ENCODE measurements at places on chromosomes 2 and 18.

DNA sequence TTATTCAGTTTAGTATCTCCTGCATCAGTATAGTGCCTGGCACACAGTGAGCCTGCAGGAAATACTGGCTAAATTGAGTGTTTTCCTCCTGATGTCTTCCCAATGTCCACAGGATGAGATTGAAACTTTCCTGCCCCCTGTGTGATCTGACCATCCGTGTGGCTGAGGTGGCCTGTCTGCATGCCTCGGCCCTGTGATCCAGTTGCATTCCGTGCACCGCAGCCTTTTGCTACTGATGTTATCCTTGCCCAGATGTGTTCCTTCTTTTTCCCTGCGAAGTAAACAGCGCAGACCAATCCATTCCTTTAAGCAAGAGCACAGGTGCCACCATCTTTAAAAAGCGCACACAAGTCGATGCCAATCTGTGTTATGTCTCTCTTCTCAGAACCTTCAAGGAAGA, 462.6 kb downstream of the PTPRM start:
- no peak for DNase-seq

DNA sequence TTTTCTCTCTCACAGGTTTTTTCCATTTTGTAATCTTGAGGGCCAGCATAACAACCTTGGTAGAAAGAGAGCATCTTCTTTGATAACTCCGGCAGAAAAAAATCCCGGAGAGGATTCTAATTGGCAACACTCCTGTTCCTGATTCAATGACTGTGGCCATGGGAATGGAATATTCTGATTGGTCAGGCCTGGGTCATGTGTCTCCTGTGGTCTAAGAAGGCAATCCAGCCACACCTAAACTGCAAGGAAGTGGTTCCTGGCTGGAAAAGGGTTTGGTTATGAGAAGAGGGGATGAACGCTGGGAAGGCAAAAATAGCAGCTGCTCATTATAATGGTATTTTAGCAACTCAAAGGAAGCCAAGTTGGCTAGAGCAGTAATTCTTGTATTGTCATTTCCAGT, 24.8 kb upstream of the ZNF638 start:
- DNase-seq, result no peak

- DNase-seq, result no peak
Measured at GRCh38 chr2:54657664-54658083, 65.8 kb upstream of the EML6 start.

DNA sequence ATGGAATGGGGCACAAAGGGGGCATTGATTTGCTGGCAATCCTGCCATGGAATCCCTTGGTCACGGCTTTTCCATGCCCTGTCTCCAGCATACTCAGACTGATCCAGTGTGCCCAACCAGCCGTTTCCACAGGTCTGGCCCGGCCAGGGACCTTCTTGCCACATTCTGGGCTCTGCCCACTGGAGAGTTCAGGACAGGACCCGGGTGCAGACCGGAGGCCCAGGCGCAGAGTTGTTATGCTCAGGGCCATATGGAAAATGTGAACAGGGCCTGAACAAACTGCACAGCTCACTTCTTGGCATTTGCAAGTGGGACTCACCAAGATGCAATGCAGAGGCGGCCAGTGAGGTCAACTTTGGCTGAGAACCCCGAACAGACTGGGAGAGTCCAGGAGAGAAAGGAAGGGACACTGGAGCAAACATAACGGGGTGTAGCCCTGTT, 15.6 kb upstream of the ASAP2 start:
- no peak for DNase-seq

GRCh38 chr18:55579501-55580270, 8.3 kb downstream of the TCF4 start:
- no peak for DNase-seq

GRCh38 chr18:47263430-47264307, 12.2 kb upstream of the SKOR2 start:
- DNase-seq, result no peak

DNA sequence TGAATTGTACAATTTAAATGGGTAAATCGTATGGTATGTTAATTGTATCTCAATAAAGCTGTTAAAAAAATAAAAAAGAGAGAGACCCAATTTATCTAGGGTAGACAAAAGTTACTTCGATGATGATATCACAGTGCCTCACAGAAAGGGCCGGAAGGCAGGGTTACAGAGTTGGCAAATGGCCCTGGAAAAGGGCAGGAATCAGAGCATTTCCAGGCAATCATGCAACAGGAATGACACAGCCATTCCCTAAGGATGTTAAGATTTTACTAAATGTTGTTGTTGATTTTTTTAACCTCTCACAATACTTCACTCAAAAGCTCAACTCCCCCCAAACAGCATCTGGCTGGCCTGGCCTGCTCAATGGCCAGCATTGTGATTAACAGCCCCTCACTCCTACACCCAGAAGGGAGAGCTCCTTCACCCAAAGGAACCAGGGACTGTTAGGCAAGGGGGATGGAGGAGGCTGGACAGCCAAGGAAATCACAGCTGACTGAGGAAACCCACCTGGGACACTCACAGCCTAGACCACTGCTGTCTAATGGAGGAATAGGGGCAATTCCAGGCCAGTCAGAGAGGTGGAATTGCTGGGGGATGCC, 7.7 kb upstream of the SP100 start:
- no peak for DNase-seq

GRCh38 chr18:3595369-3596273, 145.6 kb downstream of the TGIF1 start:
- DNase-seq, result no peak

- DNase-seq, result no peak
Measured at GRCh38 chr2:122805346-122805745, 1049.9 kb downstream of the TSN start.

DNA sequence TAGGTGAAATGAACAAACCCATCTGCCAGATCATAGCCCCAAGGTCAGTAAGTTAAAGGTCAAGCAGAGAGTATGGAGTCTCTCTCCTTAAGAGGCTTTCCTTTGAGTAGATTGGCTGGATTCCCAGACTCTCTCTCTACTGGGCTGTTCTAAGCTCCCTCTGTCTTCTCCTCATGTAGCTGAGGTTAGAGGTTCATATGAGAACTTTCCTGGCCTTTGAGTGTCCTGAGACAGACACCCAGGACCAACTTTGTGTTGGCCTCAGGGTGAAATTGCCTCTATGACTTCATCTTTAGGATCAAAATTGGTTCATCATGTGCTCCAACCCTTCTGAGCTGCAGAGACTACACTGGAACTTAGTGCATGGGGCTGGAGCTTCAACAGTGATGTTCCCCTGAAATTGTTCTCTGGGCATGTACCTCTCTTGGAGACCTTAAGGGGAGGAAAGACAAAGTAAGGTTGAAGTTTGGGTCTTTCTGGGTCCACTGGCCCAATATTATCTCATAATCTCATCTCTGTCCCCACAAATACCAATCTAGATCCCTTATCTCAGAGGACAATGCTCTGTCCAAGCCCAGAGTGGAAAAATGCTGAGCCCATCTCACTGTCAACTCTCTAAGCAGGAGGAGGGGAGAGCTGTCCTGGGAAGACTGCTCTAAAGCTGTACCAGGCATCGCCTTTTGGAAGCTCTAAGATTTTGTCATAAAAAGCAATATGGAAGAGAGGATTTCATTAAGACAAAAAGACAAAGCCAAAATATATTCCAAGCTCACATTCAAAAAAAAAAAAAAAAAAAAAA, 177.3 kb upstream of the ARL4C start:
- DNase-seq, result no peak

Data from SK-N-MC (cell line).